ENCODE measurements at places on chromosomes 7 and 10. TPM values are rescaled to one million over a fixed set of nuclear protein-coding genes. Genes with fewer than 3 reads are reported as not detected.

- DNase-seq = no peak
Observed at GRCh38 chr7:73978661-73979563, 49.1 kb upstream of the ELN start.

GRCh38 chr10:30219971-30220751 lies 128.9 kb downstream of the MTPAP start:
- peak; percentile 70 for DNase-seq

- DNase-seq = no peak
Observed at GRCh38 chr10:6498771-6499170, 81.3 kb downstream of the PRKCQ start.

GRCh38 chr10:114084215-114084614 lies 40.5 kb downstream of the ADRB1 start:
- no peak for DNase-seq

- no peak for DNase-seq
Observed at GRCh38 chr7:106239406-106239805, 45.4 kb downstream of the NAMPT start.

GRCh38 chr10:121668314-121669027 lies 70.2 kb upstream of the FGFR2 start:
- DNase-seq = no peak

DNA sequence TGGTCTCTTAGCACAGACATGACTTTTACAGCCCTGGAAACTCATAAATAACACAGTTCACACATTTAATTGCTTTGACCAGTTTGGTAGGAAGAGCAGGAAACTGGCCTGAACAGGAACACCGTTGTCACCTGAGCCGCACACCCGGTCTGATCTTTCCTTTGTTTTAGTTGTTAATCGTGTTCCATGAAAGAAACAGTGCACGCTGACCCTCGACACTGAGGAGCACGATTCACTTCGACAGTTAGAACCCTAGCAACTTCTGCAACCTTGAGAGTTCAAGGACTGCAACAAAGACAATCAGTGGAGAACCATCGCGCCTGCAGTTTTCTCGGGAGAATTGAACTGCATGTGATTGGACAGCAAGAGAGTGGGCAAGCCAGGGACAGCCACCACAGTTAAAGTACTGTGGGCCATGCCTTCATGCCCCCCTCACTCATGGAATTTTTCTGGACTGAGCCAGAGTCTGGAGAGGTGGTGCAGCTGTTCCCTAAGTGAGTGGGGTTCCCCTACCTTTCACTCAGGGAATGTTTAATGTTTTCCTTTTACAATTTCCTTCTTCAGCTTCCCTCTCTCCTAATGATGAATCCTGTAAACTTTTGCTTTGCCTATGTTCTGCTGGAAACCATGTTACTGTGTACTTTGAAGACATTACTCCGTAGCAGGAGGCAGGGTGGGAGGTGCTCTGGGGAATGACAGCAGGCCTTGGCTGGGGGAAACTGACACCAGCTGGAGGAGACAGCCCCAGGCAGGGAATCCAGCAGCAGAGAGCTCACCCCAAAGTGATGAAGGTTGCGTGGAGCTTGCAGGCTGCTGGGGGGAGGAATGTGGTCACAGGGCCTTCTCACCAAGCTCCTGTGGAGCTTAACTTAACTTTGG lies 198.7 kb downstream of the ZNF438 start:
- DNase-seq = no peak

- no peak for DNase-seq
Observed at GRCh38 chr10:24784923-24785322, 61.2 kb upstream of the ARHGAP21 start.

DNA sequence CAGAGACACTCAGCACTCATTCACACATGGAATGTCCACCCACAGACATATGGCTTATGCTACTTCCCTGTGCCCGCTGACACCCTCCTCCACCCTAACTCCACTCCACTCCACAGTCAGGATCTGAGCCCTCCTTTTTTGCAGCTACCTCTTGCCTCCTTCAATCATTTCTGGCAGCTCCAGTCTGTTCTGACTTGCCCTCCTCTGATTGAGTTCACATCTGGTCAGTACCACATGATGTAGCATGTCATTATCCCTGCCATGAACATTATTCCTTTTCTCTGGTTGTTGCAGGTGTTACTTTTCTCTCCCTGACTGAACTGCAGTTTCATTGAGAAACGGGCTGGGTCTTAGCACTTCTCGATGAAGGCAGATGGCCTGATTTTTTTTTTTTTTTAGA lies 130.1 kb upstream of the EGR2 start:
- no peak for DNase-seq

DNA sequence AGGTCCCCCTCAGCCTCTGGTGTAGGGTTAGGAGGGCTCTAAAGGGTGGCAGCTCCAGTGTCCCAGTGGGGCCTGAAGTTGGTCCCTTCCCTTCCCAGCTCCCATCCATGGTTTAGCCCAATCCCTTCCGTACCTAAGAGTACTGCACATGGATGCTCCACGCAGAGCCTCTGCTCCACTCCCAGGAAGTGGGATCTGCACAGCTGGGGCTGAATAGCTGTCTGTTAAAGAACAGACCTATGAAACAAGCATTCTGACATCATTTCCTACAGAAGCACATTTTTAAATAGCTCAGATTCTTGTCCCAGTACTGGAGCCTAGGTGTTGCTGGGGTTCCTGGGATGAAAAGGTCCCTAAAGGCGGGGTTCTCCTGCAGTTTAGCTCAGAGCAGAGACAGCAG lies 135.9 kb downstream of the ZMYND11 start:
- DNase-seq = no peak

GRCh38 chr7:70776627-70777101 lies 355.3 kb upstream of the GALNT17 start:
- DNase-seq = no peak

DNA sequence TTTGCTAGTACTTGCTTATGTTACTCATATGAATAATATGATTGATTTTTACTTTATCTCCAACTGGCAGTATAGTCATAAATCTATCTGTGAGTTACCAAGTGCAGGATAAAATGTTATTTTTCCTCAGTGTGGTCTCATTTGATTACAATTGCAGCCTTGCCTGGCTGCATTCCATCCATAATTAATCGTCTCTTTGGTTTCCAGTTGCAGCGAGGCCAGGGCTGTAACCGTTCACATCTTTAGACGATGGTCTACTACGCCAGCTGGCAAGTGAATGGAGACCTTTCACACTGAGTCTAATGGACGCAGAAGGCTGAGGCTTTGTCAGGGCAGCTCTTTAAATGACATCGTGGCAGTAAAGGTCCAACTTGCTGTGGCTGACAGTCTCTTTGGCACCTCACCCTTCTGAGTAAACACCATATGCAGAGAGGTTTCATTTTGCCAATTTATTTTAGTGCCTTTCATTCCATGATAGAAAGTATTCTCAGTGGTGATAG lies 84.0 kb downstream of the ARL4A start:
- no peak for DNase-seq

DNA sequence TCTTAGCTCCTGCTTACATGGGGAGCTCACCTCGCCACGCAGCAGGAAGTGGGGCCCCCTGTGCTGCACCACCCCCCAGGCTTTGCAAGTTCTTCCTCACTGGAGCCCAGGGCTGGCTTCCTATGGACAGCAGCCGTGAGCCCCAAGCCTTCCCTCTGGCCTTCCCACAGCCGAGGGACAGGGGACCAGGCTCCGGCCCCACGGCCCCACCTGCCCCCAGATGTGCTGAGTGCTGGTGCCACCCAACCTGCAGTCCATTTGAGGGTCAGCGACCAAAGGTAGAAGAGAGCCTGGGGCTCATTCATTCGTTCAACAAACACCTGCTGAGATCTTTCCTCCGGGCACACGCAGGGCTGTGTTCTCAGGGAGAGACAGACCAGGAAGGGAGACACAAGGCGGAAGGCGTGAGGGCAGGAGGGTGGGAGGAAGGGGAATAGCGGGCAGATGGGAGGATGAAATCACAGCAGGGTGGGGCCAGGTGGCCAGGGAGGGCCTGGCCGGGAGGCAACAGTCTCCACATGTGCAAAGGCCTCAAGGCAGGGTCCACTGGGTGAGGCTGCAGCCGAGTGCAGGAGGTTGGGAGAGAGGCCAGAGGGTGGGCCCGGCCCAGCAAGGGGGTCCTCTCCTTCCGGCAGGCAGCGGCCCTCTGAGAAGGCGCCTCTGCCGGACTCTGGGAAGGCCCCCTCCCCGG lies 100.1 kb downstream of the FOXL3 start:
- DNase-seq = no peak

DNA sequence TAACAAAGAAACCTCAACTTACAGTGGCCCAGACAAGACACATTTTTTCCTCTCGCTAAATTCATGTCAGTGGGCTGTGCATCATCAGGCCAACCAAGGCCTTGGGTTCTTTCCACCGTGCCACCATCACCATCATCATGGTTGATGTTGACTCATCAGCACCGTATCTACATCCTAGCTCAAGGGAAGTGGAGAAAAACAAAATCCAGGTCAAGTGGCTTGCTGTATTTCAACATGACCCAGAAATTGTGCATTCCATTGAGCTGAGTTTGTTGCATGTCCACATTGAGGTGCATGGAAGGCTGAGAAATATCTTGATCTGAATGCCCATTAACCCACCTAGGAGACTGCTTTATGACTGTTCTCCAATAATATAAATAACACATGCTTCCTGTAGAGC lies 312.4 kb upstream of the CDC14C start:
- DNase-seq = no peak

GRCh38 chr7:27767374-27767773 lies 27.4 kb downstream of the TAX1BP1 start:
- no peak for DNase-seq

SFTPA2 gene
- not detected for total RNA-seq

GPR26 gene
- total RNA-seq = not detected

CLRN3 gene
- not detected for total RNA-seq

SLC29A4 gene
- 8.2 TPM for total RNA-seq

AASS gene
- total RNA-seq = 11.9 TPM

PON3 gene
- not detected for total RNA-seq
